CD4-positive, alpha-beta T cell treated with Interleukin-15 for 1 hour (primary cell): ENCODE measurements at places on chromosomes 3 and 15.

GRCh38 chr3:140736863-140737460 is 59.1 kb downstream of the TRIM42 start:
- no peak for DNase-seq

DNA sequence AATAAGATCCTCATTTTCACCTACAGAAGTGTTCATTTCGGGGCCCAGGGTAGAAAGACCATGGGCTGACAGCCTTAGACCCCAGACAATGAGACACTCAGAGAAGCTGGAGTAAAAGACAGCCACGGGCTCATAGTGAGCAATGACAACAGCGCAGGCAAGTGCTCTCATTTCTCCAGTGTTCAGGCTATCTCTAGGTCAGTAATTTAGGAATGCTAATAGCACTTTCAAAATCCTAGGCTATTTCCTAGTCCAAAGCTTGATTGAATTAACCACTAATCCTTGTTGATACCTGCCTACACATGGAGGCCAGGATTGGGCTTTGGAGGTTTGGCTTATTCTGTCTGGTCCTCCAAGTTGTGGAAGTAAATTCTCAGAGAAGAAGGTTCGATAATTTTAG is 44.4 kb downstream of the FBN1 start:
- DNase-seq: no peak

DNA sequence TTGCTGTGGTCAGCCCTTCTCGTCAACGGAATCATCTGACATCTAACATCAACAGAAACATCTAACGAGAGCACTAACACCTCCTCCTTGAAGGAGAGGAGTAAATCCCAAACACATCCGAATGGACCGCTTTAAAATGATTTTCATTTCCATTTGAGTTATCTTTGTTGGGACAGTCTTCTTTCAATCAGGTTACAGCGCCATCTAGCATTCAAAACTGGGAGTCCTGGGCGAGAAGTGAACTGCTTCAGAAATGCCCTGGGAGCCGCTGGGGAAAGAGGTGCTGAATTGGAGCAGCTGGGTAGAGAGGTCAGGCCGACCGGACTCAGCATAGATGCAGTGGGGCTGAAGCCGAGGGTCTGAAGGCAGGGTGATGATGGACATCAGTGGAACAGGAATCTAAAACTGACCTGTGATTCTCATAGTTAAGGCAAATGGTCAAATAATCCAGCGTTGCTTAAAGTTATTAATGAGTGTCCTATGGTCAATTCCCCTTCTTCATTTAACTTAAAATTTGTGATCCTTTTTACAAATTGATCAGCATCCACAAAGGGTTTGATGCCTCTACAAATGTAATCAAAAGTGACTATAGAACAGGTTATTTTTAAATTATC is 170.0 kb upstream of the NDN start:
- DNase-seq: no peak

DNA sequence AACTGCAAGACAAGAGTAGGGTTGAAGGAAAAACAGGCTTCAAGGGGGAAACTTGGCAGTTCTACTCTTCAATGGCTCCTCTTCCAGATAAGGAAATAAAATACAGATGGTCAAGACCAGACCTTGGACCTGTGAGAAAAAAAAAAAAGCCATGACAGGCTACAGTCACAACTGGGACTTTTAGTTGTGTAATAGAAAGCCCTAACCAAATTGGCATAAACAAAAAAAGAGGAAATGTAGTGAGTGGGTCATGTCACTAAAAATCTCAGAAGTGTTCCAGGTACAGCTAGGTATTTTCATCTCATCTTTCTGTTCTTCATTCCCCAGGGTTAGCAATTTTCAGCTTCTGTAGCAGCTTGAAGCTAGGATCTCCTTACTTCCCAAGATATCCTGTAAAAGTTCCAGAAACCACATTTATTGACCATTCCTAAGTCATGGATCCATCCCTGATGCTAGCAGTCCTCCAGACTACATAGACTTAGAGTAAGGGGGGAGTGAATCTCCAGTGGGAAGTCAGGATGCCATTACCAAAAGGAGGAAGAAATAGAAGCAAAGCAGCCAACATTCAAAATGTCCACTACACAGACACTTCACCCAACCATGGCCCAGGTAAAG is 61.0 kb upstream of the CSTA start:
- no peak for DNase-seq

DNA sequence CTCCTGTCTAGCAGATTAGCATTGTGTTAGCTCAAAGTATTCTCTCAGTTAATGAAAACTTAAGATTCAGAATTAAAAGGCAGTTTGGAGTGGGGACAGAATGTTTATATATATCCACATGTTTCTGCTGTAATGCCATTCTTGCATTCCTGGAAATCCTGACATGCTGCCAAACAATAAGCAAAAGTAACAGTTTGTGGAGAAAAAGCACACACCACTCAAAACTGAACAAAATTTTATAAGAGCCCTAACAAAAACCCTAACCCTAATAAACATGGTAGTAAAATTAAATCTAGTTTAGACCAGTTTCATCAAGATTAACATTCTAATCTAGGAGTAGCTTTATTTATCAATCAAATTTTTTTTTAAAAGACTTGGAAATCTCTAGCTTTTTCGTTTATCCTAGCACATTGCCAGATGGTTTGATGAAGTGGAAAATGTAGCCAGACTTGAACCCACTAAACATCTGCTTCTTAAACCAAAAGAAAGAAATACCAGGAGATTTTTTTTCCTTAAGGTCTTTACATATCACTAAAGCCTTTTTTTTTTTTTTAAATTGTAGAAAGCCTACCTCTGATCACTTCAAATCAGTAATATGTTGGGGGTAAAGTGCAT is 3.7 kb downstream of the TCAIM start:
- no peak for DNase-seq
